ENCODE measurements at places on chromosomes 11 and 22.

GRCh38 chr22:33438273-33438672 is 380.1 kb upstream of the SYN3 start:
- DNase-seq = no peak

DNA sequence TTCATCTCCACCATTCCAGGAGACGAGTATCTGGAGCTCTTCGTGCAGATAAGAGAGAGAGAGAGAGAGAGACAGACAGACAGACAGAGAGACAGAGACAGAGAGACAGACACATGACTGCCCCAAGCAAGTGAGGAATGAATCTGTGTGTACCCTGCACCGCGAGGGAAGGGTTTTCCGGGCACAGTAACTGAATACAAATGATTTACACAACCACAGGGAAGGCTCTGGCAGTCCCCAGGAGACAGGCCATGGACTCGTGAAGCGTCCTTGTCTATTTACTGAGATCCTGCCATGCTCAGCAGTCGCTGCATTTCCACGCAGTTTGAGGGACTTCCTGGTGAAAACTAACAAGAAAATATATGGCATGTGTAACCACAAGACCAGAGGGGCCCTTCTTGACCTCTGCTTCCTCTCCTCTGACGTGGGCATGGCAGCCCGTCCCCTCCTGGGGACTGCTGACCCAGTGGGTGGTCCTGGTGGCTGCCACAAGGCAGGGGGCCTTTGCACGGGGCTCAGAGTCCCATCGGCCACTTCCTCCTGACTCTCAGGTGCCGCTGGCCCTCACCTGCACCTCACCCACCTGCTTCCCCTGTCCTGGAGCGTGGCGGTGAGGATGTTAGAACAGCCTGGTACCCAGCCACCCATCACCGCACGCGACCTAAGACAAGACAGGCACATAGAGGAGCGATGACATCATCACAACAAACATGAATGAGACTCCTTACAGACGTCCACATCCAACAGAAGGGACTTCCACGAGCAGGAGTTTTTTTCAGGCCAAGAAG is 75.9 kb downstream of the PHF21B start:
- DNase-seq = no peak

- no peak for DNase-seq
Measured at GRCh38 chr11:64893194-64894069, 15.0 kb upstream of the EHD1 start.

DNA sequence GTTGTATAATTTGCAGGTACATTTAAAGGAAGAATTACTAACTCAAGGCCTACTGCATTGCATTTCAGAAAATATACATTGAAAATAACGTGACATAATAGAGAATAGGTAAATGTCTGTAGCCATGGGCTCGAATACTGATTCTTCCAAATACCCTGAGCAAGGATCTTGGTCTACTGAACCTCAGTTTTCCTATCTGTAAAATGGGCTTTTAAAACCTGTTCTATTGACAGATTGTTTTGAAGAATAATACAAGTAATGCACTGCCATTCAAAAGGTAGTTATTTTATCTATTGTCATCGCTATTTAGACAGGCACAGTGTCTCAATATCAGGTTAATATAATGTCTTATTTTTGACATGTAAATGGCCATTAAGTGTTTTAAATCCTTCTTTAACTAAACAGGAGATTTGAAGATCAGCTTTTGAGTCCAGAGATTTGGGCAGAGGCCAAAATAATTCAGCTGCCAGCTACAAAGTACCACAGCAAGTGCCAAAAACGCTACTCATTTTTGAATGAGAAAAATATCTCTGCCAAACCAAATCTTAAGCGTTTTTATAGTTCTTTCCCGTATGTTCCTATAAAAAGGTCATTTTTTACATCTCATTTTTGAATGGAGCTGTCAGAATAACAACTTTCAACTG is 56.7 kb downstream of the CTSC start:
- no peak for DNase-seq

- no peak for DNase-seq
Measured at GRCh38 chr11:134273317-134273712, 2.9 kb upstream of the GLB1L3 start.

- no peak for DNase-seq
Measured at GRCh38 chr11:65947133-65947532, 1.9 kb downstream of the TSGA10IP start.

DNA sequence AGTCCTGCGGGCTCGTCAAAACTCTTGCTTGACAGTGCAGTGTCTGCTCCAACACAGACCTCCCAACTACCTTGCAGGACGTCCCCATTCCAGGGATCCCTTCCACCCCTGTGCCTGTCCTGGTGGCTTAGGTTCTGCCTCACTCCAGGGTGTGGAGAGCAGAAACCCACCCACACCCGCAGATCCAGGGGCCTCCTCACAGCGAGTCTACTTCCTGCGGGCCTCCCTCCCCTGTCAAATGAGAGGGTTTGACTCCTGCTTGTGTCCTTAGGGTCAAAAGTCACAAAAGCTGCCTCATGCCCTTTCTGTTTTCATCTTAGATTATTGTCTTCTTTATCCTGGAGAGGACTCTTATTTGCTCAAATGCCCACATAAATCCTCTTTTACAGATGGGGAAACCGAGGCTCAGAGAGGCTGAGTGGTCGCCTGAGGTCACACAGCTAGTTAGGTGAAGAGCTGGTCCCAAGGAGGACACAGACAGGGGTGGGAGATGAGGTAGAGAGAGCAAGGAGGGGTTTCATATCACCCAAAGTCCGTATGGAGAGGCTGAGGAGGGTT is 81.1 kb upstream of the KCNQ1OT1 start:
- DNase-seq = no peak

GRCh38 chr11:131693756-131694155 is 323.3 kb downstream of the NTM start:
- DNase-seq = no peak

- no peak for DNase-seq
Measured at GRCh38 chr11:82858556-82859091, 41.6 kb downstream of the PRCP start.

DNA sequence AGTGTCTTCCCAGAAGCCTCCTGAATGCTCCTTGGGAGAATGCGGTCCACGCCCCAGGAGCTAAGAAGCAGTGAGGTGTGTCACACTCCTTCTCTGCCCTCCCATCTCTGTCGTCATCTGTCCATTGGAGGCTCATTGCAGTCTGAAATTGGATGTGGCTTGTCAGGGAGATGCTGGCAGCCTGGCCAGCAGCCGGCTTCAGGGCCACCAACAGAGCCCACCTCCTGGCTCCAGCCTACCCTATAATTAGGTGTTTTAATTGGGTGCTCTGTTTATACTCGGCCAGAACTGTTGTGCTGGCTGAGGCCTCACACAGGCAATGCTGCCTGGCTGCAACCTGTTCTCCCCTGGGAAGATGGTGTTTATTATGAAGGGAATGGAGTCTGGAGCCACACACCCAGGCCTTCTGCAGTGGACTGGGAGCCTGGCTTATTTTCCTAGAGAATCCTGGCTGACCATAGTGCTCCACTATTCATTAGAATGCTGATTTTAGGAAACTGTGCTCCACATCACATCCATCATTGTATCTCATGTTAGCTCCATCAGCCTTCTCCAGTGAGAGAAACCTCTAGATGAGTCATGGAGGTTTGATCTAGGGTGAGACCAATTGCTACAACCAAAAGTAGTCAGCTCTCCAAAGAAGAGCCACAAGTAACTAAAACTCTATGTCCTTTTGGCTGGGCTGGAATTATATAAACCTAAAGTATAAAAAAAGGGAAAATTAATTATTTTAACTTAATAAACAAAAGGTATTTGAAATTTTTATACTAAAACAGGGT is 86.8 kb upstream of the CRTAM start:
- DNase-seq = no peak

DNA sequence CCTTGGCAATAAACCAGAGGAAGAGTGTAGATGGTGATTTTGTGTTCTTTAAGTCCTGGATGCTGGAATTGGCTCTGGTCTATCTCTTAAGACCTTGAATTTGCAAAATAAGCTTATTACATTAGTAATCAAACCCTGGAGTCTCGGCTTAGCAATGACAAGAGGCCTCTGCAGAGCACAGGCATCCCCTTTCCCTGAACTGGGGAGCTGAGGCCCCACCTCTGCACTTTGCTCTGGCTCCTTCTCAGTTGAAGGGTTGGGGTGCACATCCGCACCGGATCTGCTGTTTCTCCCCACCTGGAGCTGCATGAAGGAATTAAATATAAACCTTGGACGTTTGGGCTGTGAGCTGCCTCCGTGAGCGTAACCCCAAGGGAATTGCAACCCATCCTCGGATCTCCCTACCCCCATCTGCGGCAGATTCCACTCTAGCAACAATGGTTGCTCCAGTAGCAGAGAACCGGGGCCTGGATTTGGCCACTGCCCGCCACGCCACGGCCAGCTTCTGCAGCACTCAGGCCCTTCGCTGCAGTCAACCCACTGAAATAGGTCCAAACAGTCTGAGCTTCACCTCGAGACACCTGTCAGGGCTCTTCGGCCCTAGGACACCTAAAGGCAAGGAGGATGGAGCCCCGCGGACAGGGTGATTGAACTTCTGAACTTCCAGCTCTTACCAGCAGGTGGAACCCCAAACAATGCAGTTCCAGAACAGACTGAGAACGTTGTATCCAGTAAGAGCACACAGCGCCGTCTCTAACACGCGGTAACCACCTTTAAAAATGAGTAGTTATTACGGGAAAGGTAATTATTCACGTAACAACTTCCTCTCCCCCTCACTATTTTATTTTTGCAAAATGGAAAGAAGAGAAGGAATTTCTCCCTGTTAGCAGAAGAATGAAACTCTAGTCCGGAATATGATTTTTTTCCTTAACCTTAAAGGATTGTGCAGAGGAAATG is 54.8 kb upstream of the CAPRIN1 start:
- DNase-seq = peak; percentile 53

- DNase-seq = no peak
Measured at GRCh38 chr11:8333376-8333775, 69.7 kb upstream of the LMO1 start.

DNA sequence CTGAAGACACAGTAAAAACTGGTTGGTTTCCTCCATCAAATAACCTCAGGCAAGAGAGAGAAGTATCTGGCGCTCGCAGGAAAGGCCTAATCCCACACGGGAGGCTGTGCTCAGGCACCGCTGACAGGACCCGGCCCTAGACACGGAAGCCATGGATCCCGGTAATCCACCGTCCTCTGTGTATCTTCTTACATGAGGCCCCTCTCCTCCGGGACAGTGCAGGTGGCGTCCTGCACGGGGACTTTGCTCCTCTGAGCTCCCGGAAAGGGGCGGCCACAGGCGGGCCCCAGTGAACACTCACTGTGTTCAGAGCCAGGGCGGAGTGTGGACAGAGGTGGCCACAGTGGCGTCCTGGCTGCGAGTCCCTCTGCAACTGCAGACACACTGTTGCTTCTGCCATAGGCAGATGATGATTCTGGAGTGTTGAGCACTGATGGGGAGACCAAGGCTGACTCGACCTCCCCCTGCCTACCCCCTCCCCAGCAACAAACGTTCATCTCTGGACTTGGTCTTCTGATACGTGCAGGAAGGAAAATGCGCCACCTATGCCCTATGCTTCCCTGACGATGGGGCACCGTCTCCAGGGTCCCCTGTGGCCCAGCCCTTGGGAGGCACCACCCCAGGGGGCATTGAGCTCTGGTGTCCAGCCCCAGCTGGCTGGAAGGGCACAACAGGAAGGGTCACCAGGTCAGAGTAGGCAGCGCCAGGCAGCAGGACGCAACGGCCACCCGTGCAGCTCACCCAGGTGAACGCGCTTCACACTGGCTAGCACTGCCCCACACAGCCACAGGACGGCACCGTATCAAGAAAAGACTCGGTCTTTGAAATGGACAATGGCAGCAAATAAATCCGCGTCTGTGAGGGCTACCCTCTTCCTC is 95.7 kb downstream of the TRMU start:
- DNase-seq = no peak
